RWPE1 (cell line): ENCODE measurements at places on chromosomes 5 and 9.

DNA sequence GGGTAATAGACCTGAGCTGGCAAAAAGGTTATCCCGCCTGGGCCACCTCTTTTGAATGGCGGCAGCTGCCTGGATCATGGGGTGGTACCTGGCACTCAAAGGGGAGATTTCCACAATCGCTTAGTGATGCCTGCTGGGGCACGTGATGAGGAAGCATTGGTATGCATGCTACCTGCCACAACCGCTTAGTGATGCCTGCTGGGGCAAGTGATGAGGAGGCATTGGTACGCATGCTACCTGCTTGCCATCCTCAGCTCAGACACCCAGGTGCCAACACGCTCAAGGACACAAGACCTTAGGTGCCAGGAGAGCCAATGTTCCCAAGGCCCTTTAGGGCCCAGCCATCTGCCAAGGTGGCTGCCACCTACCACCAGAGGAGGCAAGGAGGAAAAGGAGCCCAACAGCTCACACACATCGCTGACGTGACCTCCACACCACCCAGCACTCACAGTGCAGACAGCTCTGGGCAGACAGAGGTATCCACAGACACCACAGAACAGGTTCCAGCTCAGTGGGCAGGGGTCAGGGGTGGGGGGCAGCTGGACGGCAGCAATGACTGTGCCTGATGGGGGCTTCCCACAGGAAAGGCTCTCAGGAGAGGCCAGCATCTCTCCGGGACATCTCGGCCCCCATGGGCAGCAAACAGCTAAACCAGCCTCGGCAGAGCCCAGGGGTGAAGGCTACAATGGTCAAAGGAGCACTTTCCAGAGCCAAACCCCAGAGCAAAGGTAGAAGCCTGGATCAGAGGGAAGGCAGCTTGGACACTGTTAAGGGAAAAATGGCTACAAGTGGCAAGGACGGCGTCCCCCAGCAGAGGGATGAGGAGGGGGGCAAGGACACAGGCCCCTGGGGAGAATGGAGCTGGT is 43.0 kb upstream of the SARDH start:
- DNase-seq: no peak

- no peak for DNase-seq
These were observed 11.1 kb downstream of the PRELID2 start for GRCh38 chr5:145824040-145824439.

DNA sequence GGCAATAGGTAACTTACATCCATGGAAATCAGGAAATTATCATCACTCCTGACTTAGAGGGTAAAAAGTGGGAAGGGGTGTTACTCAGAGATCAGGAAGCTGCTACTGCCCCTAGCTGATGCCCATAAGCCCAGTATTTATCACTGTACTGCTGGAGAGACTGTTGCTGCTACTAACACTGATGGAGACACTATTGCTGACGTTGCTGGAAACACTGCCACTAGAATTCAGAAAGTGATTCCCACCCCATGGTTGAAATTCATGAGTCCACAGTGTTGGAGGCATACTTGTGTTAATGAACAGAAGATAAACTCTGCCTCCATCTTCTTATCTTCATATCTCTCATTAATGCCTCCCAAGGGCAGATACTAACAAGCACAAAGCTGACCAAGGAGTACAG is 97.6 kb downstream of the MTX3 start:
- DNase-seq: no peak

- DNase-seq: no peak
These were observed 44.2 kb downstream of the TLE4 start for GRCh38 chr9:79616013-79616412.

GRCh38 chr5:57692582-57693487 is 210.2 kb upstream of the ACTBL2 start:
- DNase-seq: peak; percentile 98

- no peak for DNase-seq
These were observed 19.6 kb upstream of the FLT4 start for GRCh38 chr5:180668835-180669596.

- no peak for DNase-seq
These were observed 34.0 kb downstream of the KIAA1958 start for GRCh38 chr9:112520656-112521055.
